Occipital lobe (tissue), 3 donors: ENCODE measurements at places on chromosomes 1 and 21.

- no peak for DNase-seq
Measured at GRCh38 chr1:161382214-161383019, 14.7 kb upstream of the CFAP126 start.

- DNase-seq = no peak
Measured at GRCh38 chr21:28832013-28832714, 160.5 kb downstream of the LTN1 start.

DNA sequence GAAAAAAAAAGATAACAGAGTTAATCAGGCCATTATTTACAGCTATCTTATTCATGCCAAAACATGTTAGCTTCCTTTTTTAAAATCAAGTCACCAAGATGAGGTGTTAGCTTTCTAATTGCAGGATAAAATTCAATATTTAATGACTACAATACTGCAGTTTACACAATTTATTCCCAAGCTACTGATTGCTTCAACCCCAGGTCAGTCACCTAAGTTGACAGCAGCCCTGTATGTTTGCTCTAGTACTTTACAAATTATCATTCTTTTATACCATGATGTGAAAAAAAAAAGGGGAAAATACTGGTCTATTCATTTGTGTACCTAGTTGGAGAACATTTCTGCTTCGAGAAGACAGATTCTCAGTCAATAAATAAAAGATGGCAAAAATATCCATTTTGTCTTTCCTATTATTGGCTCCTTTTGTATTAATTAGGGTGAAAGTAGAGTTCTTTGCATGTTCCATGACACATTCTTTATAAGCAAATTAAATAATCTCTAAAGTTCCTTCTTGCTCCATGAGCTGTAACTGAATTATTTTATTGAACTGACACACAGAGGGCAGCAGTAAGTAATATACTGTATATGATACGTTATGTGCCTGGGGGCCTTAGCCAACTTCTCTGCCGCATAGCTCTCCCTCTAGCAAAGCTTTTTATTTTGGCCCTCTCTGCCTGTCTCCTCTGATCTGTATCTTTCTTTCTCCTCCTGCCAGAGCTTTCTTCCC is 48.0 kb downstream of the DIPK1A start:
- DNase-seq = no peak

DNA sequence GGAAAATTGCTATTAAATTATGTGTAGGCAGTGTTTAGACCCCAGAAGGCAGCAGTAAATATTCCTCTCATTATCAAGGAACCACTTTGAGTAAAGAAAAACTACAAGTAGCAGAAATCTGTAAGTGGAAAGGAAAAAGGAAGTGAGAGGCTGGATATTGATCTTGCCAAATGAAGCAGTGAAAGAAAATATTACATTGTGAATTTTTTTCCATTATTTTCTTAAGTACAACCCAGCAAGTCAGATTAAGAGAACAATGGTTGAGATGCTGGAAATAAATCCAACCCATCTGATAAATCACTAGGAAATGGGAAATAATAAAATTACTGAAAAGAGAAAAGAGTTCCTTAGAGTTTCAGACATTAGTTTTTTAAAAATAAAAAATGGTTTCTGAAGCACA is 106.7 kb downstream of the HMCN1 start:
- no peak for DNase-seq
